ENCODE measurements at places on chromosomes 5 and 9. TPM values are rescaled to one million over a fixed set of nuclear protein-coding genes. Genes with fewer than 3 reads are reported as not detected.

Gene FGF1
- total RNA-seq: 0.94 TPM

GRCh38 chr9:121779381-121780117 lies 128.1 kb downstream of the DAB2IP start:
- no peak for DNase-seq

Gene DIRAS2
- total RNA-seq: 0.23 TPM

DNA sequence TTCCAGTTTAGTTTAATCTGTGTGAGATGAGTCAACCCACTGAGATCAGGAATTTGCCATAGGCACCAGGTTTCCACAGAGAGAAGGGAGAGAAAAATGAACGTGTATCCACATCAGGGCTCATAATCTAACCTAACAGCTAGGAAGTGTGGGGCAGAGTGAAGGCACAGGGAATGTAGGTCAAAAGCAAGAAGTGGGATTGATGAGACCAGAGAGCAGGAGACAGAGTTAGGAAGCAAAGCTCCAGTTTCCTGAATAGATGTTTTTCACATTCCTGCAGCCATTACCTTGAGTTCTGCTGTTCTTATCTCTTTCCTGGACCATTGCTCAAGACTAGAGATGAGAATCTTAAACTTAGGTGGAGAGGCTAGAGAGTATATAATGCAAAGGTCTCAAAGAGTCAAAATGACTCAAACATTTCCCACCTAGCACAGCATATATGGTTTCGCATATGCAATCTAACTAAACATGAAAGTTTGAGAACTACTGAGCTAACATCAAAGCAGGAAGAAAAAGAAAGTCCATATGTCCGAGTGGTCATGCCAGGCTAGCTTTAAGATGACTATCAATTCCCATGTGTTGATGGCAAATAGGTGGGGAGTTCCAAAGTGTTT lies 41.1 kb upstream of the GNAQ start:
- DNase-seq: no peak

GRCh38 chr5:79436821-79437220 lies 77.1 kb downstream of the HOMER1 start:
- no peak for DNase-seq

- DNase-seq: no peak
These were observed 89.7 kb upstream of the PARP8 start for GRCh38 chr5:50576686-50577256.

DNA sequence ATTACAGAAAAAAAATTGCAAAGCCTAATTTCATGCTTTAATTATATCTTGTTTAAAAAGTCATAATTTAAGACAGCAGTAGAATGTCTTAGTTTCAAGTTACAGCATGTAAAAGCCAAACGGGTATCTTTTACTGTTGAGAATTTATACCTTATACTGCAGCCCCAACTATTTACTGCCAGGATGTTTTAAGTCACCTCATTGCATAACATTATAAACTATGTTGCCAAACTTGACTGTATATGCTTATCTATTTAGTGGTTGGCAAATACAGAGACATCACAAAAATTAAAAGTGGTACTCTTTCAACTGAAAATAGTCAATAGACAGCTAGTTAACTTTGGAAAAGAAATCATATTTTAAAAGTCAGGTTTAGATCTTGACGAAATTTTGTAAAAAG lies 119.5 kb downstream of the EDIL3 start:
- DNase-seq: no peak

Gene C9orf152
- 0.34 TPM for total RNA-seq

- no peak for DNase-seq
These were observed 338.6 kb downstream of the SLIT3 start for GRCh38 chr5:168962306-168962705.

Gene TLE4
- total RNA-seq: 56.1 TPM

Gene MYMK
- not detected for total RNA-seq

DNA sequence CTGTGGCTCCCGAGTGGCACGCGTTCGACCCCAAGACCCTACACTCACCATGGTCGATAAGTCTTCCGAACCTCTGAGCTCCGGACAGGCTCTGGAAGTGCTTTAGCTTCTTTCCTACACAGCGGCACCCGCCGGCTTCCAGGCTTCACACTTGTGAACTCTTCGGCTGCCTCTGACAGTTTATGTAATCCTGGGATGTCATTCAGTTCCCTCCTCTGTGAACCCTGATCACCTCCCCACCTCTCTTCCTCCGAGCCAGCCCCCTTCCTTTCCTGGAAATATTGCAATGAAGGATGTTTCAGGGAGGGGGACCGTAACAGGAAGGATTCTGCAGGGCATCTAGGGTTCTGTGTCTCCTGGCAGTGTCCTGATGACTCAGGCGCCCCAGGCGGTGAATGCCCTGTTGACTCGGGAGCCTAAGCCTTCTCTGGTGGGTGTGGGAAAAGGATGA lies at the start of gene CD14:
Gene CD14 (minus strand): TSS at position 155 of the 451 bp plus-strand sequence. CDS start 104 bp downstream, at position 51.
- DNase-seq: peak; percentile 51

Gene INIP
- total RNA-seq: 26.3 TPM
